ENCODE measurements at places on chromosomes 7 and 10. TPM values are rescaled to one million over a fixed set of nuclear protein-coding genes. Genes with fewer than 3 reads are reported as not detected.

DNA sequence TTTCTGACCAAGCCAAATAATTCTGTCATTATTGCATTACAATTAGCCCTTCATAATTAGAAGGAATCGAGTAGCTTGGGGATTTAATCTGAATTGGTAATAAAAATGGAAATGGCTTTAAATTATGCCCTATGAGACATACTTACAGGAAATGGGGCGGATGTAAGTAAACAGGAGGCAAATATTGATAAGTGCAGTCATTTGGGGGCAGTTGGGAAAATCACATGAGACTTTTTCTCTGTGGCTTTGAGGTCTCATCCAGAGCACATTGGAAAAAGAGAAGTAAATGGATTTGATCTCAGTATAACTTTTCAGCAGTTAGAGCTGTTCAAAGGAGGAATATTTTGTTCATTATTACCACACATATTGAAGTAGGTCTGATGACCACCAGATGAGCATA lies 307.8 kb upstream of the POM121L12 start:
- DNase-seq: no peak

- no peak for DNase-seq
These were observed 49.7 kb downstream of the ZMYND11 start for GRCh38 chr10:184911-185310.

Gene SH2D4B
- total RNA-seq: not detected

- DNase-seq: peak; percentile 74
These were observed 163.0 kb upstream of the KLF14 start for GRCh38 chr7:130896898-130897514.

DNA sequence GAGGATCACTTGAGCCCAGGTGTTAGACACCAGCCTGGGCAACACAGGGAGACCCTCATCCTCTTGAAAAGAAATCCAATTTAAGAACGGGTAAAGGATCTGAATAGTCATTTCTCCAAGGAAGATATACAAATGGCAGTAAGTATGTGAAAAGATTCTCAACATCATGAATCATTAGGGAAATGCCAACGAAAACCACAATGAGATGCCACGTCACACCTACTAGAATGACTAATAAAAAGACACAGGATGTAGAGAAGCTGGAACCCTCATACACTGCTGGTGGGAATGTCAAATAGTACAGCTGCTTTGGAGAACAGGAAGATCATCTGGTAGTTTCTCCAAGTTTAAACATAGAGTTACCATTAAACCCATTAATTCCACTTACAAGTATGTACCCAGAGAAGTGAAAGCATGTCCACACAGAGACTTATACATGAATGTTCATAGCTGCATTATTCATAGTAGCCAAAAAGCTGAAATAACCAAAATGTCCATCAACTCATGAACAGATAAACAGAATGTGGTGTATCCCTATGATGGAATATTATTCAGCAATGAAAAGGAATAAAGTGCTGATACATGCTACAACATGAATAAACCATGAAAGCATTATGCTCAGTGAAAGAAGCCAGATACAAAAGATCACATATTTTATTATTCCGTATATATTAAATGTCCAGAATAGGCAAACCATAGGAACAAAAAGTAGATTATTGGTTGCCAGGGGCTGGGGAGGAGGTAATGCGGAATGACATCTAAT lies 13.1 kb upstream of the ZMIZ2 start:
- no peak for DNase-seq

DNA sequence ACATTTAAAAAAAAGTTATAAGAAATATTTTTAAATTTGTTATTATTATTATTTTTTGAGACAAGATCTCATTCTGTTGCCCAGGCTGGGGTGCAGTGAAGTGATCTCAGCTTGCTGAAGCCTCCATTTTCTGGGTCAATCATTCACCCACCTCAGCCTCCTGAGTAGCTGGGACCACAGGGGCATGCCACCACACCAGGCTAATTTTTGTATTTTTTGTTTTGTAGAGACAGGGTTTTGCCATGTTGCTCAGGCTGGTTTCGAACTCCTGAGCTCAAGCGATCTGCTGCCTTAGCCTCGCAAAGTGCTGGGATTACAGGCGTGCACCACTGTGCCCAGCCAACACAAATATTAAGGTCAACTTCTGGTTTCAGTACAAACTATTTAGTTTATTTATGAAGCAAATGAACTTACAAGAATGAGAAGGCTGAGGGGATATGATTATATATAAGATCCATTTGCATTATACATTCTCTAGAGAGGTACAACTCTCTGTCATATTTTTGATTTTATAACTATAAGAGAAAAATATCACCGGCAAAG lies 45.9 kb upstream of the FAM133B start:
- DNase-seq: no peak

- no peak for DNase-seq
These were observed 65.2 kb downstream of the PFKFB3 start for GRCh38 chr10:6267941-6268340.

DNA sequence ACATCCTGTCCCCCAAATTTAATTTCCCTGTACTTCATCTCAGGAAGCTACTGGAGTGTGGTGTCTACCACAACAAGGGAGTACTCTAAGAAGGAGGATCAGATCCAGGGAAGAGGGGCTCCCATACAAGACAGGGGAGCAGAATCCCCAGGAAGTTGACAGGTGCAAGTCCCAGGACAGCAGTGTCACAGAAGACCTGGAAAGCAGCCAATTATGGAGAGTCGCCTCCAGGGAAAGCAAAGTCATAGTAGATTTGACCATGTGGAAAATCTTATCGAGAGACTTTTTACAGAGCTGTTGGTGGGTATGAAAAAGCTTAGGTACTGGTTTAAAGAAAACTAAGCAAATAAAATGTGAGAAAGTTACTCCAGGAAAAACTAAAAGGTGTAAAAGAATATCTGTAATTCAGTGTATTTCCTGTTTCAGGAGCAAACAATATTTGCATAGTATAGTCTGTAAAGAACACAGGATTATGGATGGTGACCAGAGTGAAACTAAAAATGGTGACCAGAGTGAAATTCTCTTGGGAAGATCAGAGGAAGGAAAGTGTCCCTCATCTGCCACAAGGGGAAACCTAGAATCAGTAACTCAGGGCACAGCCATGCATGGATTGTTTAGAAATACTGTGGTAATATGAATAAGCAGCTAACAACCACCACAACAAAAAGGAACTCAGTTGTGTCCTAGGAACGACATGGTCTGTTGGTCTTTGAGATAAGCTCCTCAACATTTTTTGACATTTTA lies 44.5 kb downstream of the LANCL2 start:
- DNase-seq: no peak

Gene RBP3
- not detected for total RNA-seq

DNA sequence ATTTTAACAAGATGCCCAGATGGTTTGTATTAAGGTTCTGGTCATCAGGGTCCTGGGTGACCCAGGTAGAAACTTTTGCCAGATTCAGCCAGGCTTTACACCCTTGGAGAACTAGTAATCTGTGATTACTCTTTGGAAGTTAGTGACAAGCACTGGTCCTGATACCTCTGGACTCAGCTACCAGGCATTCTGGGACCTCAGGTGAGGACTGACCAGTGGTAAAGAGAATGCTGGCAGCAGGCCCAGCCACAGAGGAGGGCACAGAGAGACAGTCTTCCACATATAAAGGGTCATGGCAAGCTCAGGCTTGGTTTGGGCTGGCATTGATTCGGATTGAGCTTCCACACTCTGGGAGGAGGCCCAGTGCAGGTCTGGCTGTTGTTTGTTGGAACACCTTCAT lies 112.0 kb upstream of the CHST15 start:
- no peak for DNase-seq

- DNase-seq: no peak
These were observed 42.3 kb downstream of the HIP1 start for GRCh38 chr7:75696263-75697037.

DNA sequence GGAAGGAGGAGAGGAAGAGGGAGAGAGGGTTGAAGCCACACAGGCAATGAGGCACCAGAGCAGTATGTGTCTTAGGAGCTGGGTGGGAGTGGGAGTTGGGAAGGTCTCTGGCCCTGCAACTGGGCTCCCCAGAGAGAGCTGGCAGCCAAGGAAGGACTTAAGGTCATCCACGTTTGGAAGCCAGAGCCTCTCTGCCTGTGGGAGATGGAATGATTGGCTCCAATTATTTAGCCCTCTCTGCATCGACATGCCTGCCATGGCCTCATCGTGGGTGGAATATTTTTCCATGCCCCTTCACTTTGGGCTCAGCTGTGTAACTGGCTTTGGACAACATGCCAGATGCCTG lies 478.5 kb downstream of the RPS24 start:
- no peak for DNase-seq

DNA sequence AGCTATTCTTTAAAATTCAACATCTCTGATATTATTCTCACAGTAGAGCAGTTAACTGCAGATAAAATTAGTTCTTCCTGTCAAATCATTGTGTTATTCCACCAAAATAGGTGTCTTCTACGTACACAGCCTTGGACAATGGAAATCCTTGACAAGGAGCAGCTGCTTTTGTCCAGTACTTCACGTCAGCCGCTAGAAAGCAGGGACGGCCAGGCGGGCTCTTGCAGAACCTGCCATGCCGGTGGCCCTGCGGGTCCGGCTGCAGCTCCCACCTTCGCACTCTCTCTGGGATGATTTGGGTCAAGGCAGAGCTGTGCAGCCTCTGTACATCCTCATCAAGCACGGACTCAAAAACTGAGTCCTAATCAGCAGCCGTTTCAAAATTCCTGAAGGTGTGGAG lies 2.2 kb upstream of the FOXI2 start:
- DNase-seq: no peak

Gene GOLGA7B
- total RNA-seq: 0.12 TPM

DNA sequence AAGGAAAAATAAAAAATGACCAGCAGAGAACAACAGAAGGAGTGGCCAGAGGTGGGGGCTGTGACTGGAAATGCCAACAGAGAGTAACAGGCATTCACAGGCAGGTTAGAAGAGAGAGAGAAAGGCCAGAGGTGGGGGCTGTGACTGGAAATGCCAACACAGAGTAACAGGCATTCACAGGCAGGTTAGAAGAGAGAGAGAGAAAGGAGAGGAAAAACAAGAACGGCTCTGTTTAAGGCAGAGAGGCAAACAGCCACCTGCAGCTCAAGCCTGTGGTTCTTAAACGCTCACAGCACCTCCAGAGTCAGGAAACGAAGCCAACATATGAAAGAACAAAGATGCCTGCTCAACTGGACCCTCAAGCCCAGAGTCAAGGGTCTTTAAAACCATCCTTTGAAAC lies 39.5 kb upstream of the DGKI start:
- DNase-seq: no peak

Gene TAS2R41
- total RNA-seq: not detected

Gene GRID2IP
- total RNA-seq: not detected

GRCh38 chr10:103776878-103777591 lies 78.3 kb downstream of the SH3PXD2A start:
- DNase-seq: no peak

Gene CUBN
- total RNA-seq: 0.06 TPM

All from G401 (cell line).